SW480 (cell line): ENCODE measurements at places on chromosomes 3 and 15.

GRCh38 chr15:79475306-79475705 is 43.2 kb downstream of the MINAR1 start:
- DNase-seq = no peak

GRCh38 chr3:157077565-157077991 is 82.4 kb downstream of the CCNL1 start:
- DNase-seq = no peak

DNA sequence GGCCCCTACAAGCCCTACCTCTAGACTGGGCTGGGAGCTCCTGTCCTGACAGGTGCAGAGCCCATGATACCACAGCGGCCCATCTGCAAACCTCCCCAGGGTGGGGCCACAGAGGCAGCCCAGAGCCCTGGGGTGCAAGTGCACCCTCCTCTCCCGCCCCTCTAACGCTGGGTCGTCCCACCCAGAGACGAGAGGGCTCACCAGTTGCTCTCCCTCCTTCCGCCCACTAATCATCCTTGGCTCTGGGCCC is 742 bp downstream of the TNK2 start:
- DNase-seq = no peak

DNA sequence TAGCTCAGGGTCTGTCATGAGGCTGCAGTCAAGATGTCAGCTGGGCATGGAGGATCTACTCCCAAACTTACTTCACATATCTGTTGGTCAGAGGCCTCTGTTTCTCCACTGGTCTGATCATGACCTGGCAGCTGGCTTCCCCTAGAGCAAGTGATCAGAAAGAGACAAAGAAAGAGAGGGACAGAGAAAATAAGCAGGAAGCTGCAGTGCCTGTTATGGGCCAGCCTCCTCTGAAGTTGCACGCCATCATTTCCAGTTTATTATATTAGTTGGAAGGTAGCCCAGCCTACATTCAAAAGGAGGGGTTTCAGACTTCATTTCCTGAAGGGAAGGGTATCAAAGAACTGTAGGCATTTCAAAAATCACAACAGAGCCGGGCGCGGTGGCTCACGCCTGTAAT is 5.0 kb upstream of the RPP25 start:
- DNase-seq = no peak

- no peak for DNase-seq
These were observed 463.9 kb downstream of the MFSD1 start for GRCh38 chr3:159265705-159266104.

- no peak for DNase-seq
These were observed 10.6 kb upstream of the SLC9C1 start for GRCh38 chr3:112304611-112305010.

DNA sequence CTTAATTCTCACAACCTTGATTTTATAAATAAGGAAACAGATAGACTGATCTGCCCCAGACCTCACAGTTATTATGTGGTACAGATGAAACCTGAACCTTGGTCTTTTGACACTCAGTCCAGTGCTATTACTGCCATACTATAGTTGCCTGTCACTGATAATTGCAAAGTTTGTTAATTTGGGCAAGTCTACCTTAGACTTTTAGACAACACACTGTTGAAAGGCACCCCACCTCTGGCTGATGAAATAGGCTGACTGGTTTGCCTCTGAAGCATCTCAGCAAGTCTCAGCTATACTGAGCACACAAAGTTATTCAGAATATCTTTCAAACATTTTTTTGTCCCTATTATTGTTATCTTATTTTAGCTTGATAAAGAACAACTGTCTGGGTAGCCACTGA is 53.1 kb upstream of the MAP4 start:
- DNase-seq = no peak

DNA sequence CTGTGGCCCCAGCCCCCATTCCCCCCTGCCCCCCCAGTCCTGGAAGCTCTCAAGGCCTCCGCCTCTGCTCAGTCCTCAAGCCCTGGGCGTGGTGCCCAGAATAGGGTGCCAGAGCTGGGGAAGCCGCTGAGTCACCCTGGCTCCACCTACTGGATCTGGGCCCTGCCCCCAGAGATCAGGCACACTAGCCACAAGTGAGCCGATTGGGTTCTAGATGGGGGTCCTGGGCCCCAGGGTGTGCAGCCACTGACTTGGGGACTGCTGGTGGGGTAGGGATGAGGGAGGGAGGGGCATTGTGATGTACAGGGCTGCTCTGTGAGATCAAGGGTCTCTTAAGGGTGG is 5.7 kb downstream of the EIF4G1 start:
- DNase-seq = peak; percentile 63

- peak; percentile 66 for DNase-seq
These were observed 4.5 kb upstream of the GATA2 start for GRCh38 chr3:128497305-128498126.

GRCh38 chr3:157129803-157130466 is 30.0 kb downstream of the CCNL1 start:
- peak; percentile 97 for DNase-seq

DNA sequence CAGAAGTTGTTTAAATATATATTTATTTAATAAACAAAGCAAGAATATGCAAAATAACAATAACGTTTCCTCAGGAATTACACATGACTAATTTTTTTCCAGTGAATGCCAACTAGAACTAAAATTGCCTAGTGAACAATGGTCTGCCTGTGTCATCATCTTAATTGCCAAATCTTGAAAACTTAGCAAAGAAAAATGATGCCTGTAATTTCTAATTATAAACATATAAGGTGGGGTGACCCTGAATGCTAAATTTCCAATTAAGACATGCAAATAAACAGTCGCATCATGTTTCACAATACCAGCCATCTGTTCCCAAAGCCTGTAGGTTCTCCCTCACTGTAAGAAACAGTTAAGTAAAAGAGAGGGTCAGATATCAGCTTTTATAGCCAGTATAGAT is 67.6 kb upstream of the PLCL2 start:
- DNase-seq = no peak

DNA sequence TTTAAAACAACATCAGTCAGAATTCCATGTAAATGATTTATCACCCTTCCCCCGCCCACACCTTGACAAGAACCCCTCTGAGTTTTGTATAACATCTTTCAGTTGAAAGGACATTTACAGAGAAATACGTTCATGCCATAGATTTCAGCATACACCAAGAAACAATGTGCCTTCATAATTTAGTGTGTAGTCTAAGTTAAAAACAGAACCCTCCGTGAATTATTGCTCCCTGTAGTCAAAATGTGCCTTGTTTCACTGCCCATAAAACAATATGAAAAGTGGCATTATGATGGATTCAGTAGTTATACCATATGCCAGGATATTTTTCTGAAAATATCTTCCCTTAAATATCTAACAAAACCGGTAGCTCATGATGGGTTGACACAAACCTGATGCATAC is 953.9 kb downstream of the GBE1 start:
- DNase-seq = no peak

- peak; percentile 47 for DNase-seq
These were observed 643 bp downstream of the MYO5A start for GRCh38 chr15:52527911-52528563.

GRCh38 chr3:128448491-128448890 is 18.2 kb downstream of the DNAJB8 start:
- no peak for DNase-seq

- DNase-seq = peak; percentile 27
These were observed 9.3 kb downstream of the STRA6 start for GRCh38 chr15:74193299-74193718.

DNA sequence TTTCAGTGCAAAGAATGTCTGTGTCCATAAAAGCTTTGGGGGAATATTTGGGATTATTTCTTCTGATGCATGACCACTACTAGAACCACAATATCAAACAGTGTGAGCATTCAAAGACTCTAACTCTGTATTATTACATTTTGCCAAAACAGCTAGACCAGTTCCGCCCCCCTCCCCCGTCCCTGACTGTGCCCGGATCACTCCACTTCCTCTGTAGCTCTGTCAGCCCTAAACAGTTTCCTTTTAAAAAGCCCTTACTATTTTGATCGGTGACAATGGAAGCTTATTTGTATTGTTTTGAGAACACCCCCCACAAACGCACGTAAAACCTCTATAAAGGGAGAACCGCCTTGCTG is 36.6 kb upstream of the EPHB3 start:
- peak; percentile 45 for DNase-seq

DNA sequence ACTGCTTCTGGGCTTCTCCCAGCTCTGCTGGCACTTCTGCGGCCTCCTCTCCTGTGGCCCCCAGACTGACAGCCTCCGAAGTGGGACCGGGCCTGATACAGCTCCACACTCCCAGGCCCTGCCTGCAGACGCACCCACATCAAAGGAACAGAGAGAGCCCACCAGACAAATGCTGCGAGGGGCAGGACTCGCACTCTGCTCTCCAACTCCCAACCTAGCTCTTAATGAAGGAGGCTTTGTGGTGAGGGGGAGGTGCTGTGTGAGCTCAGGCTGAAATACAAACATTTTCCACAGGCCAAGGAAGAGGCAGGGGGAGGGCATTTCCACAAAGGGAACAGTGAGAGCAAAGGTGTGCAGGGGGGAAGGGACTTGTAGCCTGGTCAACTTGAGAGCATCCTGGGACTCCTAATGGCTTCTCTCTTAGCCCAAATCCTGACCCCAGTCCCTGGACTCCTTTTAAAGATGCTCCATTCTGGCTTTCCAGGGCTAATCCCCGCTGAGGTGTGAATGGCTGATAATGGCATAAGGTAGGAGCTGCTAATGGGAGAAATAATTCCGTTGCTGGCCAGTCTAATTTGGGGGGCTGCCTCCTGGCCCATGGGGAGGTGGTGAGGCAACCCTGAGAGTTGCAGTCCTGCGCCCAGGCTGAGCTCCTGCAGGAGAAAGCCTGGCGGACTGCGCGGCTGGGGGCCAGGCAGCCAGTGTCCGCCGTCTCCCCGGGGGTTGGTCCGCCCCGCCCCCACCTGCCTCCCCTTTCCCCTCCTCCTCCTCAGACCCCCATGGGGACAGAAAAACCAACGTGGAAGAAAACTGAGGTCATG is 9.6 kb downstream of the LINGO1 start:
- no peak for DNase-seq
